Activated T-helper 9 cell treated with anti-CD3 and anti-CD28 coated beads, Interleukin-2, amount 50 U/mL, for 16 hours (primary cell): ENCODE measurements at places on chromosomes 7 and 10.

DNA sequence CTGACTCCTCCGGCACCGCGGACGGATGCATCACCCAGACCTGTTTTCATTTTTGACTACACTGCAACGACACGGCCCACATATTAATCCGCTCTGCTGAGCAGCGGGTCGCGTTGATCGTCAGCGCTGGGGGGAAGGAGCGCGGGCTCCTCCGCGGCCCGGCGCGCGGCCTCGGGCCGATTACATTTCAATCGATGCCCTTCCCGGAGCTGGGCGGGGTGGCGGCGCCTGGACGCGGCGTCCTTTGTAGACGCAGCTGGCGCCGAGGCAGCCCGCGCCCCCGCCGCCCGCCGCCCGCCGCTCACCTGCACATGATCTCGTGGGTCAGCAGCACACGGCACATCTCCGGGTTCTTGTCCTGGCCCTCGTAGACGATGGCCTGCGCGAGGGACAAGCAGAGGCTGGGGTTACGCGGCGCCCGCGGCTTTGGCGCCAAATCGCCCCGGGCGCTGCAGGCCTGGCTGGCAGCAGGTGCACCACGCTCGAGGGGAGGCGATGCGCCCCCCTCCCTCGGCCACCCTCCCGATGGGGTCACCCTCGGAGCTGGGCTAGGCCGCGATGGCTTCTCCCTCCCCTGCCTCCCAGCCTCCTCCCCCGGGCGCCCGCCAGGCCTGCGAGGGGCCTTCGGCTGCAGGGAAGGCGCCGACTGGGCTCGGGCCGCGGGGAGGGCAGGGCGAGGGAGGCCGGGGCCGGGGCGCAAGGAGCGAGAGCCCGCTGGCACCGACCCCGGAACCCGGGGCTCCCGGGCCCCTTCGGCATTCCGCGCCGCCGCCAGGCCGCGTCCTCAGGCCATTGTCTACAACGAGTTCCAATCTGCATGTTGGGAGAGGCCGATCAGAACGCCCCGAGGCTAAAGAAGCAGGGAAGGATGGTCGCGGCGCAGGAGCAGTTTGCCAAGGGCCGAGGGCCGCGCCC is 5.2 kb downstream of the EBF3 start:
- no peak for DNase-seq

DNA sequence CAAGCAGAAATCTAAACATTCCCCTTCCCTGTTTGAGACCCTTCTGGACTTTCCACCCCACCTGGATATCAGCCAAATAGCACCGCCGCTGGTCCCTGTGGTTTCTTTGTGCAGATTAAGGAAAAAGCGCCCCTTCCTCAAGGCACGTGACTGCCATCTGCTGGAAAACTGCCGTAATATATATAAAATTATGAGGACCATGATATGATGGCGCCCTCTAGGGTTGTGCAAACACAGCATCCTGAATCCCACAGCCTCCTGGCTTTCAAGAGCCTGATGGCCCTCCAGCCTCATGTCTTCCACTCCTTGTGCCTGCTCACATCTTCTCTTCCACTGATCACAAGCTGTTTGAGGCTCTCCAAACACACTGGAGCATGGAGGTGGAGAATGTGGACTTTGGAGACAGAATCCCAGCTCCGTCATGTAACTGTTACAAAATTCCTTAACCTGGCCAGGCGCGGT is 121.3 kb downstream of the MYL10 start:
- no peak for DNase-seq

- no peak for DNase-seq
Observed at GRCh38 chr7:111112439-111112838, 21.5 kb downstream of the LRRN3 start.

DNA sequence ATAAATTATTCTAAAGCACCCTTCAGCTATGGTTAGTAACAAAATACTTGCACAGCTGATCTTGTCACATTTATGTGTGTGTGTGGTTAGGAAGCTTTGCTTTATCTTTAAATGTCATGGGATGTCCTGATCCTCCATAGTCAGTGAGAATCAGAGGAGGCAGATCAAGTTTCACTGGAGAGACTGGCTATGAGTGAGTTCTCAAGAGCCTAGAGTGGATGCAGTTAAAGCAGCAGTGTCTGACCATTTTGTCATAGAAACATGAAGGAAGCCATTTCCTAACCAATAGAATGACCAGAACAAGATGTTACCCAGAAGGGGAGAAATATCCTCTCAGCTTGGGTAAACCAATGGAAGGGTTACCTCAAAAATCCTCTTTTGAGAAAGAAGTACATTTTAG is 207.2 kb upstream of the DKK1 start:
- no peak for DNase-seq

GRCh38 chr7:111006691-111007090 is 84.2 kb upstream of the LRRN3 start:
- no peak for DNase-seq

- DNase-seq, result no peak
Observed at GRCh38 chr10:70430493-70431445, 10.7 kb downstream of the NODAL start.

DNA sequence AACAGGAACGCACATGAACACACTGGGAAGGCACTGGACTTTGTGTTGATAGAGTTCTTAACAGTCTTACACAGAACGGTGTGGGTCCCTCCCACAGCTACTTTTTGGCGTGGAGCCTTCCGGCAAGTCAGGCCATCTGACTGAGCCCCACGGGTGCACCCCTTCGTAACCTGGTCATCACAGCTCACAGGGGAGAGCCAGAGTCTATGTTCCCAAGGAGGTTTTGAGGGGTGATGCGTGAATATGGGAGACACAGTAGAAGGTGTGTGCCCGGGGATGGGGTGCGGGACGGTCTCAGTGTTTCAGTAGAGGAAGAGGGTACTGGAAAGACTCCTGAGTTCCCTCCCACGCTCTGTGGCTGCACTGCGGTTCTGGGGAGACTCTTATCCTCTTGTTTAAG is 291.7 kb downstream of the DNAJB6 start:
- DNase-seq, result no peak

DNA sequence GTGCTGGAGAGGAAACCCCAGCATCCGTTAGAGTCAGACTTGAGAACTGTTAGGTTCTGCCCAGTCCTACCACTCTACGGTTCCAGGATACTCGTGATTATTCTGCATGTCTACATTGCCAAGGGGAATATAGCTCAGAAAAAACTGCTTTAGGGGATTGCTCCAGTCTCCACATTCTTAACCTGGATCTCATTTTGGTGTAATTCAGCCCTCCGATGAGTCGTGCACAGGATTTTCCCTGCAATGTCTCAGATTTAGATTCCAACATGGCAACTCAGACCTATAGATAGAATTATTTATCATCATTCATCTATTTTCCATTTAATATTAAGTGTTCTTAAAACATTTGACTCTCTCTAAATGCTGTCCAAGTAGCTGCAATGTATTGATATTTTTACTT is 121.1 kb upstream of the ZEB1 start:
- no peak for DNase-seq

- no peak for DNase-seq
Observed at GRCh38 chr10:62443866-62444265, 69.7 kb downstream of the ZNF365 start.

DNA sequence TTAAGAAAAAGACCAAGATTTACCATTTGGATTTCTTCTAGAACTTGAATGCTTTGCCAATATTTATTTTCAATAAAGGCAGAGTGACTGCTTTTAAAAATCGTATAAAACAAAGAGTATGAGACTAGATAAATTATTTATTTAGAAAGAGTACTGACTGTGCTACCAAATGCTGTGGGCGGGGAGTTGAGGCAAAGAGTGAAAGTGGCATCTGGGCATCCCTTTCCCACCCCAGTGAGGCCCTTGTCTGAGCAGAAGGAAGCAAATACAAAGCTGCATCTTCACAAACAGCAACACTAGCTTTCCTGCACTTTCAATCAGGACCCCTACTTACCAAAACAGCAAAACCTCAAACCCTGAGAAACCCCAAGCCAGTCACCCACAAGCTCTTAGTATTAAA is 34.9 kb downstream of the ITGB1 start:
- no peak for DNase-seq

DNA sequence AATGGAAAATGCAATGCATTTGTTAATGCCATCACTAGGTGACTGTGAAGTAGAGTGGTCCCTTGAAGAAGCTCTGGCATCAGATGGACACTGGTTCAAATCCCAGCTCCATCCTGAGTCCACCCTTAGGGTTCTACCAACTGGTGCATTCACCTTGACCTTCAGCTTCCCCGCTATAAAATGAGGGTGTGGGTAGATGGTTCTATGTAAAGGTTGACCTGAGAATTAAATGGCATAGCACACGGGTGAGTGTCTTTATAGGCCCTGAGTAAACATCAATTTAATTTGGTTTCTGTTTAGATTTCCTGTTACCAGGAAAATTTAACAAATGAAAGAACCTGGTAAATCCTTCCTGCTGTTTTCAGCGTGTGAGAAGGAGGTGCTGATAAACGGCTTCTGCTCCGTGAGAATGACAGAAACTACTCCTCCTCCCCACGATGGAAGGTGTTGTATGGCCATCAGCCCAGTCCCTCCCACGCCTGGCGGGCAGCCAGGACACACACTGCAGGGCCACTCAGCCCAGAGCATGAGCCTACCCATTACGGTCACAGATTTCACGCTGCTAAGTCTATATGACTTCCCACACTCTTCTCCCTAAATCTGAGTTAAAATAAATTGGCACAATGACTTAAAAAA is 210.1 kb downstream of the TNS3 start:
- DNase-seq, result no peak

GRCh38 chr7:4136036-4136435 is 546.1 kb upstream of the FOXK1 start:
- no peak for DNase-seq

GRCh38 chr7:25310896-25311295 is 82.6 kb upstream of the NPVF start:
- DNase-seq, result no peak

- no peak for DNase-seq
Observed at GRCh38 chr7:47574482-47575329, 7.2 kb downstream of the TNS3 start.

DNA sequence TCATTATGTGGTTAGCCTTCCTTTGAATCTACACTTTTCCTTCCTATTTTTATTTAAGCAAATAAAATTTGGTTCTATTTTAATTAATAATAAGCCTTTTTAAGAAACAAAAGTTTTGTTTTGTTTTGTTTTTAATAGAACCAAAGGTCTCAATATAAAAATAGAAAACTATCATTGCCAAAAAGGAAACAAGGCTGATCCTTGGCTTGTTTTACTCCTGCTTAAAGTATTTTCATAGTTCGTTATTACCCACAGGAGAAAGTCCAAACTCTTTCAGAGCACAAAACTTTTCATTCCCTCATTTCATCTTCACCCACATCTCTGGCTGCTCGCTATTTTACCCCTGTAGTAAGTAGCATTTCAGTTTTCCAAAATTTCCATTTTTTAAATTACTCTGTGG is 374.8 kb downstream of the SEMA3D start:
- DNase-seq, result no peak

- DNase-seq, result no peak
Observed at GRCh38 chr10:7193369-7193768, 217.5 kb downstream of the SFMBT2 start.

- no peak for DNase-seq
Observed at GRCh38 chr10:89845541-89846280, 144.3 kb downstream of the KIF20B start.

- DNase-seq, result no peak
Observed at GRCh38 chr10:23557777-23558176, 118.9 kb downstream of the OTUD1 start.

DNA sequence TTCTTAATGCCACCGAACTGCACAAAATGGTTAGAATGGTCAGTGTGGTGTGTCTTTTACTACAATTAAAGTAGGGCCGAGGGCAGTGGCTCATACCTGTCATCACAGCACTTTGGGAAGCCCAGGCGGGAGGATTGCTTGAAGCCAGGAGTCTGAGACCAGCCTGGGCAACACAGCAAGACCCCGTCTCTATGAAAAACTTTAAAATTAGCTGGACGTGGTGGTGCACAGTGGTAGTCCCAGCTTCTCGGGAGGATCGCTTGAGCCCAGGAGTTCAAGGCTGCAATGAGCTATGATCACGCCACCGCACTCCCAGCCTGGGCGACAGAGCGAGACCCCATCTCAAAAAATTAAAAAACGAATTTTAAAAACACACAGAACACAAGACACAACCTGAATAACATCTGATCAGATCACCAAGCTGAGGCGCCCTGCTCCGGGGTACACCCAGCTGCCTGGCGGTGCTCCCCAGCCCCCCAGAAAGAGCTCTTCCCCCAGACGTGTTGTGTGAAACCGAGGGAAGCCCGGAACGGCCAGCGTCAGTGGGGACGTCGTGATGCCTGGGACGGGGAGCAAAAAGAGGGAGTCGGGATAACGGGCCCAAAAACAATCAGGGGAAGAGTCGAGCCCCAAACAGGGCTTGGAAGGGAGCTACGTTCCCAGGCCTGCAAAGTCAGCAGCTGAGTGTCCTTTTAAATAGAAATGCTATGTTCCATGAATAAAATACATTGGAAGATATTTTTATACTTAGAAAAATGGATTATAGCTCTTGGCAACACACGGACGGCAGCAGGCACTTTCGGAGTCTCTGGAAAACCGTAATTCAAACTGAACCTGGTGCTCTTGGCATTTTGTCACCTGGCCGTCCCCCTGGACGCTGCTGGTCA is 80.7 kb upstream of the PDGFA start:
- DNase-seq, result no peak

DNA sequence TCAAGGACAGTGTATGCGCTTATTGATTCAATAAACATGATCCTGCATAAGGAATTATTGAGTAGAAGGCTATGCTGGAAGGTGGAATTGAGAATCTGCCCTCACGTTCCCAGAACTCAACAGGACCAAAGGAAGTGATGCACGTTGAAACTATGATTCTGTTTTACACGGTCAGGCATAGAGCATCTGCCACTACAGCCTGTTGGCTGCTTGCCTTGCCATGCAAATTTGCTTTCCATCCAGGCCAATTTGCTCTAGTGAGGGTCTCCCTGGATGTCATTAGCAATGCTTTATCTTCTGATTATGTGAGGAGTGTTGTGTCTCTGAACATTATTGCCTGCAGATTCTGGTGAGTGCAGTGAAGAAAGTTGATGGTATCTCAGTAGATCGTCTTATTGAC is 132.9 kb downstream of the ADRA2A start:
- DNase-seq, result no peak

GRCh38 chr10:90087197-90088023 is 386.0 kb downstream of the KIF20B start:
- DNase-seq, result no peak

DNA sequence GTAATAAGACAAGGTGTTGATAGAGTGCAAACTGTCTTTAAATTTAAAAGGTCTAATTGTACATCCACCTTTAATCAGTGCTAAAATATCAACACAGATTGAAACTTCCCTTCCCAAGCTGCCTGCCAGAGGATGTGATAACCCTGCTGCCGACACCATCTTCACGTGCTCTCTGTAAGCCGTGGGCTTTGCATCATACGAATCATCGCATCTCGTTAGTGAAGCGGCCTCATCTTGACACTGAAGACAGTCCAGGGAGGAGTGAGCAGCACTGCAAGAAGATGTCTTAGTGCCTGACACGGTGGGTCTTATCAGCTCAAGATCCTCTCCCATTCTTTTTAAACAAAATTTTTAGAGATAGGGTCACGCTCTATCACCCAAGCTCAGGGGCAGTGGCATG is 518.8 kb downstream of the PTPRN2 start:
- DNase-seq, result no peak

DNA sequence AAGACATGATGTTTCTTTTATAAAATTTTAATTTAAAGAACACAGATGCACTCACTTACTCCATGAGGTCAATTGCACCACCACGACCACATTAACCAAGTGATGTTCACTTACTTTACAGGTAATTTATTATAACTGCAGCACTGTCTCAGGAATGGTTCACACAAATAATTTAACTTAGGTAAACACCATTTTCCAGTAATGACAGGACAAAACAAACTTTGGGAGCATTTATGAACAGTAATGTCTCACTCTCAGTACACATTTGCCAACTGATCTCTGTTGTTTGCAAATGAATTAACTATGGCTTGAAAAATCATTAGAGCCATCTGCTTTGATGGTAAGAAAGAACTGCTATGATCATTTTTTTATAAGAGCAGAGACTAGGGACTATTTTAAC is 150.4 kb downstream of the ETV1 start:
- no peak for DNase-seq
